ENCODE measurements at places on chromosomes 3 and 15.

DNA sequence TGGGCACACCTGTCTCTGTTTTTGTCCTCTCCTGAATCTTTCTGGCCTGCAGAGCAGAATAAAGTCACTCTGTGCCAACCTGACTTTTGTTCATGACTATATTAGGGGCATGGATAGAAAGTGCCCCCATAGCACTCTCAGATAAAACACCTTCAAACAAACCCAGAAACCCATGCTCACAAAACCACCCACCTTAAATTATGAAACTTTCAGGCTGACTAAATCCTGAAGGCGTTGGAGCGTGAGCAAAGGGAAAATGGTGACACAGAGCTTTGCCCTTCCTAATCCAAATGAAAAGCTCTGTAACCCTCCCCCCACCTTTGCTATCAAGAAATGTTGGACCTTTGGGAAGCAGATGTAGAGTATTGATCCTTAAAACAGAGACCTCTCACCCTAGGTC lies 138.9 kb downstream of the IGF1R start:
- peak; percentile 69 for DNase-seq

DNA sequence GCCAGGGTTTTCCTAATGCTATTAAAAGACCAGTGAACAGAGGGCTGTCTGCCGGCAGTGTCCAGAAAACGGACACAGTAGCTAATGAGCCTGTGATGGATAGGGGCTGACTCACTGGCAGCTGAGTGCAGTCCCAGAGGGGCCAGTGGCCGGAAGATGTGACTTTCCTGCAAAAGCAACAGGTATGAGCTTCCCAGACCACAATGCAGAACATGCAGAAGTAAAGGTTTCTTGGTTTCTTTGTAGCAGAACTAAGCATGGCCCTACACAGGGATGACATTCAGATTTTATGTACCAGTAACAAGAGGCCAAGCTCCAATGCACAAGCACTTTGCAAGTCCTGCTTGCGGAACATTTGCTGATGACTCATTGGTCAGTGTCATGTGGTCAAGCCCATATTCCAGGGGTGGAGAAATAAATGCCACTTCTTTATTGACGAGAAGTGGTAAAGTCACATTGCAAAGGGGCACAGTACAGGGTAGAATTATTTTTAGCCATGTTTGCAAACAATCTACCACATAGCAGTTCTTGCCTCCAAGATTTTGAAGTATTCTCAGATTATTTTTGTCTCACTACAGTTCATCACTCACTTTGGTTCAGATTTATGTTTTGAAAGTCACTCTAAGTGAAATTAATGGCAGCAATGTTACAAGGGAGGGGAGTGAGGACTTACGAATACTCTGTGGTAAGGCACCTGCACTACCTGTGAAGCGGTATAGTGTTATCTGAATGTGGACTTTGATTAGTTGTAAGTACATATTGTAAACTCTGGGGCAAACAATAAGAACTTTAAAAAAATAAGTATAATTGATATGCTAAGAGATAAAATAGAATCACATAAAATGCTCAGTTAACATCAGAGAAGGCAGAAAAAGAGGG lies 263.3 kb downstream of the ABHD5 start:
- DNase-seq = peak; percentile 85

DNA sequence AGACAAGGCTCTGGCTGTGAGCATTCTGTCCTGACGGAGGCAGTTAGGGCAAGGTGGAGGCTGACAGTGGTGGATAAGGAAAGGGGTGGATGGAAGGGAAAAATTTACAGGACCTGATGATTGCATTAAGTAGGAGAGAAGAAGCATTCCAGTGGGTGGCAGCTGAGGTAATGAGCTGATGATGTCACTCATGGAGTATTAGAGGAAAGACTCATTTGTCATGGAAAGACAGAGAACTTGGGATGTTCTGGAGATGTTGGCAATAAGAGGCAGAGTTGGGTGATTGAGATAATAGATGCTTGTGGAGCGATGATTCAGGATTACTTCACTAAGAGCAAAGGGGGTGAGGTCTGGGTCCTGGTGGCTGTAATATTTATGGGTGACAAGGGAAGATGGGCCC lies 63.6 kb upstream of the SCN5A start:
- DNase-seq = no peak

GRCh38 chr3:72354486-72354885 lies 493.8 kb downstream of the SHQ1 start:
- no peak for DNase-seq

DNA sequence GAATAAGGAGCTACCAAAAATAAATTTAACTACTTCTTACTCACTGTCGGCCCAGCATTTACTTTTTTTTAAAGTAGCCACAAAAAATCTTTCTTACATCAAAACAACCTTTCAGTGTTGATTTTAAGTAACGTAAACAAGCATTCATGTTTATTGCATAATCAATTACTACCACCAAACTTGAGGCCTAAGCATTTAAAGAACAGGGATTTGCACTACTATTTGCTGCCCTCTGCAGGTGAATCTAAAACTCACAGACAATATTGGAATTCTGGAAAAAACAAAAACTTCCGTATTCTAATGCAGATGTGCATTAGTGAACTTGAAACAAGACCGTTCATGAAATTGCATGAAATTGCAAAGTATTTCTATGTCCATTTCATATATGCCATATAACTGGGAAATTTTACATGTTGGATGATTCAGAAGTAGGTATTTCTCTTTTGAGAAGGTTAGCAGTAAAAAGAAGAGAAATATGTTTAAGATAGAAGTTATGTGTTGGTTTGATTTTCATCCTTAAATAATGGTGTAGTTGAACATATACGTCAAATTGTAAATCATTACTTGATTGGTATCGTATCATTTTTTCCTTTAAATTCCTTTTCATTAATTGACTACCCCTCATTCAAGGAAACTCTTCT lies 55.6 kb downstream of the CGGBP1 start:
- peak; percentile 14 for DNase-seq

DNA sequence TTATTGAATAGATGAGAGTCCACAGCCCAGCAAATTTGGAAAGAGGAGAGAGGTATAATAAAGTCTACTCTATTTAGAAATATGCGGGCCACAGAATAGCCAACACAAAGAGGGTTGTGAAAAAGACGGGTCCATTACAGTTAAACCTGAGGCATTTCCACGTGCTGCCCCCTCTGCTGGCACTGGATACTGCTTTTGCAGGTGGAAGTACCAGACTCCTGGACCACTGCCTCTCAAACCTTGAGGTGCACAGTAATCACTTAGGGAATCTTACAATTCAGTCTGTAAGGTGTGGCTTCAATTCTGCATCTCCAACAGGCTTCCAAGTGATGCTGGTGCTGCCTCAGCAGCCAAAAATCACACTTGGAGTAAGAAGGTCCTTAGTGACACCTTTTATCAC lies 3.0 kb upstream of the TFDP2 start:
- no peak for DNase-seq

GRCh38 chr3:107045791-107046190 lies 331.4 kb upstream of the CCDC54 start:
- no peak for DNase-seq

DNA sequence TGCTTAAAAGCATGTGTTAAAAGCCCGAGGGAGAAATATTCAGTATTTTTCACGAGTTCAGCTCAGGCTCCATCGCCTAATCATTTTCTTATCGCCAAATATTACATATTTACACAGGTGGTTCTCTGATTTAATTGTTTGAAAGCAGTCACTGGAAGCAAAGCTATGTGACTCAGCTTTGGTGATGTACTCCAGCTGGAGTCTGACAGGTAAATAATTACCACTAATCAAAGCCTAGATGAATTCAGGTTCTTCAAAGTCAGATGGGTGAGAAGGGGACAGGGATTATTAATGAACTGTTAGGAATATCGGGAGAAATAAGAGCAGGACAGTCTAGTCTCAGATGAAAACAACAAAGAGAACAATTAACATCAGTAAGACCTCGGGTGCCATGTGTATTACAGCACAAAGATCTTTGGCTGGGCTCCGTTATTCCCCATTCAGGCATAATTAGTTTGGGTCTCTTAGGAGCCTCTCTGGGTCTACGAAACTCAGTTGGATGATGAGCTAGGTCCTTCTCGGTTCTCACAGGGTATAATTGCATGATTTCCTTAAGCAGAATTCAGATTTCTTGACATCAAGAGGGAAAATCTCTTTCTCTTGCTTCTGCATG lies 331.7 kb upstream of the ADAMTS9 start:
- no peak for DNase-seq

- no peak for DNase-seq
These were observed 308.9 kb upstream of the TBC1D5 start for GRCh38 chr3:18051306-18051705.

- DNase-seq = no peak
These were observed 134.7 kb downstream of the KLF13 start for GRCh38 chr15:31461375-31461774.

DNA sequence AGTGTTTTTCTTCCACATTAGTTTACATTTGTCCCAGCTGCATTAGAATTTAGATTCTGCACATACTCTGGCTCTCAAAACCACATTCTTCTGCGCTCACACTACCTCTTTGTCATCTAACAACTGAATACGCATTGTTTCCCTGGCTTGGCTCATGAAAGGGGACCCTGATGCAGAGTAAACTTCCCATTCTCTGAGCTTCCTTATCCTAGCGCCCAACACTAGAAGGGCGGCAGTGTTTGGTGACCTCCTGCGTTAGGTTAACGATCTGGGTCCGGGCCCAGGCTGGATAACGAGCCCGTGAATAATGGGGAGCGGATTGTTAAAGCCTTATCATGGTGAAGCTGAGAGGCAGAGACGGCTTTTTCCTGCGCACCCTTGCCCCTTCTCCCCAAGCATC lies 63.9 kb downstream of the ETV5 start:
- no peak for DNase-seq

DNA sequence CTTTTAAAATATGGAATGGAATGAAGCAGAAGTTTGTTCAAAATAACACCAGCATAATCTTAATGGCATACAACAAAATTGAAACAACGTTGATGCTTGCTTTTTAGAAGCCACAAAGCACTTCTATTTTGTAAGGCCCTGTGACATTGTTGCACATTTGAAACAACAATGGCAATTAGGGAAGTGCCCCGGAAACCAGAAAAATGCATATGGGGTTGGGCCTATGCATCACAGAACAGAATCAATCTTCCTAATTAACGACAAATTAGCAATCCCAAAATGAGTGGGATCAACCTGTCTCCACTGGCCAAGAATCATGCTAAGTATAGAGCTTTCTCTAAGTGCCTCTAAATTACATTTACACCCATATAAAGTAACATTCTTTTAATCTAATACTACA lies 168.9 kb downstream of the MEIS2 start:
- no peak for DNase-seq

- no peak for DNase-seq
These were observed 110.7 kb downstream of the MYO5A start for GRCh38 chr15:52417957-52418356.

- DNase-seq = no peak
These were observed 98.2 kb downstream of the MEIS2 start for GRCh38 chr15:37002041-37002672.

GRCh38 chr3:40336511-40337135 lies 27.1 kb downstream of the EIF1B start:
- no peak for DNase-seq

DNA sequence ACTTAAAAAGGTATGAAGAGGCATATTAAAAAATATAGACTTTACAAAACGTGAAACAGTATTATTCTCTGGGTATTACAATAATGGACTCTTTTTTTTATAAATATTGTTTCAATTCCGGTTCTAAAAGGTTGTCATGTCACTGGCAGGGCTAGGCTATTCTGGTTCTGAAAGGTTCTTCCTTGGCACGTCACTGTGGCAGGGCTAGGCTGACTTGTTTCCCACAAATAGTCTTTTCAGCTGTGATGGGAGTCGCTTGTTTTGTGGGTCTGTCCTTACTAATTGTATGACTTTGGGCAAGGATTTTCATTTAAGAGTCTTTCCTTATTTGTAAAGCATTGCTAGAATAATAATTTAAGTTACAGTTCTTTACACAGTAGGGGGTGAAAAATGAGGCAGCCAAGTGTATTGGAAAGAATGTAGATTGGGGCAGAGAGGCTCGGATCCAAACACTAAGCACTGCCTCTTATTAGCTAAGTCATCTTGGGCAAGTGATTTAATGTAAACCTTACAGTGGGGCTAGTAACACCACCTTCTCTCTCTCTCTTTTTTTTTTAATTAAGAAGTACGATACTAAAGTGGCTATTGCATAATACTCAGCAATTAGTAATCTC lies 12.4 kb upstream of the MELTF start:
- DNase-seq = no peak

GRCh38 chr3:86988235-86988634 lies 2.7 kb downstream of the VGLL3 start:
- no peak for DNase-seq

Measured in Caki2 (cell line).